Karpas-422 (cell line): ENCODE measurements at places on chromosomes 5 and 9. TPM values are rescaled to one million over a fixed set of nuclear protein-coding genes. Genes with fewer than 3 reads are reported as not detected.

GRCh38 chr5:74187757-74188156 is 452.8 kb downstream of the ENC1 start:
- H3K36me3 ChIP-seq, result no peaks in the 10 kb centered on the region
- H3K4me3 ChIP-seq, result no peak overlapping the region
- no peak for DNase-seq

DNA sequence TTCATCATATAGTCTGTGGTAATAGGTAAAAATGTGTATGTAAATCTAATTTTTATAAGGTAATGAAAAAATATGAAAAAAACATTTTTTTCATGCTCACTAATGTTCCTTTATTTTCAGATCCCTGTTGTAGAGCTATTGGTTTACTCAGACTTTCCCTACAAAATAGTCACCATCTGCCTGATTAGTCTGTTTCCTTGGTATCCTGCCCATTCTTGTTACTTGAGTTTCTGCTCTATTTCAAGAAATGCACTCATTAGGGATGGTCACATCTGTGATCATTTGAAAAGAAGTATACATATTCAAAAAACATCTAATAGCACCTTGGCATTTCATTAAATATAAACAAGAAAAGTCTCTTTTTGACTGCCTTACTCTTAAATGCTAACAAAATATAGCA is 21.6 kb upstream of the RASA1 start:
- no peaks in the 10 kb centered on the region for H3K27me3 ChIP-seq
- H3K27ac ChIP-seq, result no peak overlapping the region
- peaks cover 11% of the 10 kb centered on the region for H3K4me1 ChIP-seq
- DNase-seq, result no peak
- H3K36me3 ChIP-seq, result no peaks in the 10 kb centered on the region

- no peaks in the 10 kb centered on the region for H3K36me3 ChIP-seq
- DNase-seq, result no peak
- H3K4me3 ChIP-seq, result no peak overlapping the region
- H3K27me3 ChIP-seq, result no peaks in the 10 kb centered on the region
- no peaks in the 10 kb centered on the region for H3K4me1 ChIP-seq
These were observed 15.7 kb upstream of the CXCL14 start for GRCh38 chr5:135594416-135594960.

- H3K27ac ChIP-seq, result no peak overlapping the region
- H3K36me3 ChIP-seq, result no peaks in the 10 kb centered on the region
- H3K4me1 ChIP-seq, result no peaks in the 10 kb centered on the region
- H3K4me3 ChIP-seq, result no peak overlapping the region
- no peaks in the 10 kb centered on the region for H3K27me3 ChIP-seq
These were observed 117.9 kb upstream of the IL6ST start for GRCh38 chr5:56112526-56113121.

The SPINK13 gene
- not detected in 2 replicates for total RNA-seq
